ENCODE measurements at places on chromosomes 2 and 18.

- DNase-seq = no peak
Observed at GRCh38 chr2:106183101-106183696, 10.9 kb downstream of the UXS1 start.

GRCh38 chr2:201260302-201260800 is at the start of gene CASP8:
Gene CASP8 (plus strand): TSS chr2:201260536. CDS start chr2:201266487, 5,951 bp downstream.
- DNase-seq = no peak

DNA sequence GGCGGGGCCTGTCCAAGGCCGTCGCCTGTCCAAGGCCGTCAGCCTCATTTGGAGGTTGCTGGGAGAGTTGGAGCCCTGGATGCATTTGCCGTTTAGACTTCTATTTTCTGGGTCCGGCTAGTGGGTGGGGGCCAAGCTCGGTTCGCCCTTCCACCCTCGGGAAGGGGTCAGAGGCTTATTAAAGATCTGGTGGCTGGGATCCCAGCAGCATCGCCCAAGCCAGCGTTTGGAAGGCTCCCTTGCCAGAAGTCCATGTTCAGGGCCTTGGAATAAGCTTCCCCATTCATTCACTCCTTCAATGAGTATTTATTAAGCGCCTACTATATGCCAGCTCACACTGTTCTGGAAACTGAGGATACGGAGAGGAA is 516 bp upstream of the DOCK10 start:
- no peak for DNase-seq

DNA sequence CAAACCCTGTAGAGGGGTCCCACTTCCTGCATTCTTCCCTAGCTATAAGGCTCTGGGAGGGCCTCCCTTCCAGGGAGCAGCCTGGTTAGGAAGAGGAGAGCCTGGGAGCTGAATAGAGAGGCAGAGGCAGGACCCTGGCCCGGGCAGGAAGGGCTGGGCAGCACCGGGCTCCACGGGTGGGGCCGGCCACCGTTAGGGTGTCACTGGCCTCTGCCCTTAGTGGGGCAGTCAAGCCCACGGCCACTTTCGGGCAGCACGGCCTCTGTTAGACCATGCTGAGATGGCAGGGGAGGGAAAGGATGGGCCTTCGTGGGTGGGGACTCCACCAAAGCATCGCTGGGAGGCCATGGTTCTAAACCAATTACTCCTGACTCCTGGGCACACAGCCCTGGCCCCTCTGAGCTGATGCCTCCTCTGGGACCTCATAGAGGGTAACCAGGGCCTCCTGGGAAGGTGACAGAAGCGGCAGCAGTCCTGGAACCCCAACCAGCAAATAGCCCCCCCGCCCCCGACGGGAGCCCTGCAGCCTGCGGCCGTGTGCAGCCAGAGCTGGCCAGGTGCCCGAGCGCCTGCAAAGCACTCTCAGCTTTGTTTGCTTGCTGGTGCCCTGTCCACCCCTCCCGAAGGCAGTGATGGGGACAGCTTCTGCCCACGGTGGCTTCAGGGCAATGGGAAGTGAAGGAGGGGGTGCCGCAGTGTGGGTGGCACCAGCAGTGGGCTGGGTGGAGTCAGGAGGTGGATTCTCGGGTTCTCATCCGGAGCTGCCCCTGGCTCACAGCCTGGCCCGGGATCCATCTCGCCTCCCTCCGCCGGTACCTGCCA is 16.3 kb upstream of the HPCAL1 start:
- no peak for DNase-seq

DNA sequence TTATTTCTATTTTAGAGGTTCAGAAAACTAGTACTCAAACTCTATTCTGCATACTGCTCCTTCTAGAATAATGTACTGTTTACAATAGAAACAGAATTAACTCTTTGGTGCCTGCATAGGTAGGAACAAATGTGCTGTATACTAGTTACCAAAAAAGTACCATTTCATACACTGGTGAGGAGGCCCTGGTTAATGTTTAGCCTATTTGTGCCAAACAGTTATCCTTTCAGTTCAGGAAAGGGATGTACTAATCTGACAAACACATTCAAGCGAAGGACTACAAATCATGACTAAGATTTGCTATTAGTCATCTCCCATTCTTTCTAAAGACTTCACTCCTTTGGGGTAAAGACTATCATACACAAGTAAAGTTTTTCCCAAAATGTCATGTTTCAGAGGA is 47.4 kb downstream of the EXOC6B start:
- no peak for DNase-seq

DNA sequence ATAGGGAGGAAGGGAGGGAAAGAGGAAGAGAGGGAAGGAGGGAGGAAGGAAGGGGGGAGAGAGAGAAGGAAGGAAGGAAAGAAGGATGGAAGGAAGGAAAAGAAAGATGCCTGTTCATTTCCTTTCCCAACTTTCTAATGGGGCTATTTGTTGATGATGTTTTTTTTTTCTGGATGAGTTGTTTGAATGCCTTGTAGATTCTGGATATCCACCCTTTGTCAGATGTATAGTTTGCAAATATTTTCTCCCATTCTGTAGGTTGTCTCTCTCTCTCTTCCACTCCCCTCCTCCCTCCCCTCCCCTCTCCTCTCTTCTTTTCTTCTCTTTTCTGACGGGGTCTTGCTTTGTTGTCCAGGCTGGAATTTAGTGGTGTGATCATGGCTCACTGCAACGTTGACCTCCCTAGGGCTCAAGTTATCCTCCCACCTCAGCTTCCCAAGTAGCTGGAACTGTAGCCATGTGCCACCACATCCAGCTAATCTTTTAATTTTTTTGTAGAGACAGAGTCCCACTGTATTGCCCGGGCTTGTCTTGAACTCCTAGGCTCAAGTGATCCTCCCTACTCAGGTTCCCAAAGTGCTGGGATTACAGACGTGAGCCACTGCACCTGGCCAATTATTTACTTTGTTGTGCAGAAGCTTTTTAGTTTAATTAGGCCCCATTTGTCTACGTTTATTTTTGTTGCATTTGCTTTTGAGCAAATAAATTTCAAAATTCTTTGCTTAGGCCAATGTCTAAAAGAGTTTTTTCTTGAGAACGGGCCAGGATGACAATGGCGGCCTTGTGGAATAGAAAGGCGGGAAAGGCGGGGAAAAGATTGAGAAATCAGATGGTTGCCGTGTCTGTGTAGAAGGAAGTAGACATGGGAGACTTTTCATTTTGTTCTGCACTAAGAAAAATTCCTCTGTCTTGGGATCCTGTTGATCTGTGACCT is 57.3 kb upstream of the FAM117B start:
- DNase-seq = no peak

DNA sequence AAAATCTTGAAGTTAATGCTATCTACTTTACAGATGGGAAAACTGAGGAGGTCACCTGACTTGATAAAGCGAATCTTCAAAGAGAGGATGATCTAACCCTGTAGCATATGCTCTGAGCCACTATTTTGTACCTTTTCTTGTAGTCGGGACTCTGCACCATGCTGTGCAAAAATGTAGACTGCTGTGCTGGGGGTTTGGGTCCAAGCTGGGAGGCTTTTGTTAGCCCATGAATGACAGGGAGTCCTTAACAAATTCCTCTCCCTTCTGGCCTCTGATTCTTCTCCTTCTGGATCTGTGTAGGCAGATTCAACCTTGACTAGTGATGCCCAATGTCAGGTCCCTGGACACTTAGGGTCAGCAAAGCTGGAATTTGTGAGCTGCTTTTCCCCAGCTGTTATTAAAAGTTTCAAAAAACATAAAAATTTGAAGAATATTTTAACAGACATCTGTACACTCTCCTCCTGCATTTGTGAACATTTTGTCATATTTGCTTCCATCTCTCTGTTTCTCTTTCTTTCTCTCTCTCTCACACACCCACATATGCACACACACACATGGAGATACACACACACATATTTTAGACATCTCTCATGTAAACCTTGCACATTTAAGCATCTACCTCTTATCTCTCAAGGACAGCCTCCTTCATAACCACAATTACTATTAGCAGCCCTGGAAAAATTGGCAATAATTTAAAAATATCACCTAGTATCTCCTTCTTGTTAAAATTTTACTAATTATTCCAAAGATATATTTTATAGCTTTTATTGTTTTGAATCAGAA is 335.0 kb upstream of the TRIB2 start:
- DNase-seq = no peak

DNA sequence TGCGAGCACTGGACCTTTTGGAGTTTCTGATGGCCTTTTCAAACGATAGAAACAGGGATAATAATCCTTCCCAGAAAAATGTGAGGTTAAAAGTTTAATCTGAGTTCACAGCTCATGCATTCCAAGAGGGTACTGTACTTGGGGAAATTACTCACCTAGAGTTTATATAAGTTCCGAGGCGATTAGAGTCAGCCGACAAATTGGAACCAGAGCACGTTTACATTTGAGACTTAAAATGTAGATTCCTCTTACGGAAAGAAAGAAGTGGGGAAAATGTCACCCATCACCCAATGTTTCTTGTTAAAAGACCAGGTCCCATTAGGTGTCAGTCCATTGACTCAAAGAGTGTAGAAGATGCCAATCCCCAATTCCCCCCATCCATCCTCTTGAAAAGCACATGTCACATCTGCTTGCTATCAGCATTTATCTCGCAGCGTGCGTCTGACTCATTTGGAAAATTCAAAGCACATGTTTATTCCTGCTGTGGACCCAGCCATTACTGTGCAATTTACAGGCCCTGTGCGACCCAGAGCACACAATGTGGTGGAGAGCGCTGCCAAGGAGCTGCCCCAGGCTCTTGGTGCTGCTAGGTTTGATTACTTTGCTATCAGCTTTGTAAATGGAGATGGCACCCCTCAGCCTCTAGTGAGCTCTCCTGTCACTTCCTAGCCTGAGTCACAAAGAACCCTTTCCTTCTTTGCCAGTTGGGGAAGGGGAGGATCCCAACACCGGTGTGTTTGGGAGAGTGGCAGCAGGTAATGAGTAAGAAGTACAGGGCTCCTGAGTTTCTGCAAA is 104.8 kb downstream of the COLEC12 start:
- DNase-seq = no peak

DNA sequence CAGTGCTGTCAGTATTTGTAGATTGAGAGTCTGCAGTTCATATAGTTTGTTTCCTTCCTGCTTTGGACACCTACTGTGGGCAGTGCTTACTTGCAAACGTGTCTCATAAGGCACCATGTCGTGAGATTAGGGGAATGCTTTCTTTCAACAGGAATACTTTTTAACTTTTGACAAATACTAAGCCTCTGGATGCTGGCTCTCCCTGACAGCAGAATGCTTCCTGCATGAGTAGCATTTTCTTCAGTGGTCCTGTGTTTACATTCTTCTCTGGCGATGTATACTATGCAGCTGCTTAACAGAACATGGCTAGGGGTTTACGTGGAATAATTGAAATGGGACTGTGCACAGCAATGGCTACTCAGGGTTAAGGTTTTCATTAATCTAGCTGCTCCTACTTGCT is 807.5 kb downstream of the MBD2 start:
- DNase-seq = no peak

DNA sequence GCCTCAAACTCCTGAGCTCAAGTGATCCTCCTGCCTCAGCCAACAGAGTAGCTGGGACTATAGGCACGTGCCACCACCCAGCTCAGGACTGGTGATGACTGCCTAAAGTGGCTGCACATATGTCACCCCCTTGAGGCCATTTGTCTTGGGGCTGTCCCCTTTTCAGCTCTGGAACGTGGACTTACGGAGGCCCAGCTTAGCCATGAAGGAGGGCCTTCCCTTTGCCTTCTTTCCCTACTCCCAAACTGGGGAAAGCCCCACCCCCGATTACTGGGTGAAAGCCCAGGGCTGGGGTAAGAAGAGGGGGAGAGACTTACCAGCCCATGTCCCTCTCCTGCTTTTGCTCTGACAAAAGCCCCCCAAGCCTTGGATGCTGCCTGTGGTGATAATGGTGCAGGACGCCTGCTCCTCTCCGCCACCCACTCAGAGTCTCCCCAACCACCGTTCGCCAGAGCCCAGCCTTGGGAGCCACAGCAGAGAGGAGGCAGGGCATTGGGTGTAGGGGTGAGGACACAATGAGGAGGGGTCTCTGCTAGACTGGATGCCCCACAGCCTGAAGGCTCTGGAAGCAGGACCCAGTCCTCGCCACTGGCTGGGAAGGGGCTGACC is 2.5 kb upstream of the DUSP2 start:
- no peak for DNase-seq

DNA sequence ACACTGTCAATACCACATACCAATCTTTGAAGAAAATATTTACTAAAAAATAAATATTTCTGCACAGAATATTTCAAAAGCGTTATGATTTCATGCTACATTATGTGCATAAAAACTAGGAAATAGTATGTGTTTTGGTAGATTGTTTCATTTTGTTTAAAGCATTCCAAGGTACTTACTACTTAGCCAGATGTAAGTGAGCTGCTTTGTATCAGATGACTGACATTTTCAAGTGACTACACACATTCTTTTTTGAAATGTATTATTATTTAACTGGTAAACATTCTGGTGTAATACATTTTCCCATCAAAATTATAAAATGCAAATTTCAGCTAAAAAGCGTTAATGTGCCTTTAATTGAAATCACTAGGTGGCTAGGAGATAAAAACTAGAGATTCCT is 21.5 kb downstream of the GCA start:
- DNase-seq = no peak

DNA sequence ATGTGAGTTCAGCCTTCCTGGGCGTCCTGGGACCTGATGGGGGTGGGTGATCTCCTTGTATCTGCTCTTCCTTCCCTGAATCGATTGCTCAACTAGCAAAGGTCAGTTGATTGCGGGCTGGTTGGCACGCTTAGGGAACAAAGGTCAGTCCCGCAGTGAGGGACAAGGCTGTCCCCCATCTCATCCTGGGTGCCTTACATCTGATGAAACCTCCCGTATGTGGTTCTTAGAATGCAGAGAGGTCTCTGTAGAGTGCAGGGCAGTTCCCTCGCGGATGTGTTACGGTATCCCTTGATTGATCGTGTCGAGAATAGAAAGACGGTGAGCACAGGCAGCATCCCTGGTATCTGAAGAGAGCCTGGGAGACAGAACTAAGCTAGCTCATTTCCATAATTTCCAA is 56.4 kb upstream of the RBM44 start:
- DNase-seq = peak; percentile 65

DNA sequence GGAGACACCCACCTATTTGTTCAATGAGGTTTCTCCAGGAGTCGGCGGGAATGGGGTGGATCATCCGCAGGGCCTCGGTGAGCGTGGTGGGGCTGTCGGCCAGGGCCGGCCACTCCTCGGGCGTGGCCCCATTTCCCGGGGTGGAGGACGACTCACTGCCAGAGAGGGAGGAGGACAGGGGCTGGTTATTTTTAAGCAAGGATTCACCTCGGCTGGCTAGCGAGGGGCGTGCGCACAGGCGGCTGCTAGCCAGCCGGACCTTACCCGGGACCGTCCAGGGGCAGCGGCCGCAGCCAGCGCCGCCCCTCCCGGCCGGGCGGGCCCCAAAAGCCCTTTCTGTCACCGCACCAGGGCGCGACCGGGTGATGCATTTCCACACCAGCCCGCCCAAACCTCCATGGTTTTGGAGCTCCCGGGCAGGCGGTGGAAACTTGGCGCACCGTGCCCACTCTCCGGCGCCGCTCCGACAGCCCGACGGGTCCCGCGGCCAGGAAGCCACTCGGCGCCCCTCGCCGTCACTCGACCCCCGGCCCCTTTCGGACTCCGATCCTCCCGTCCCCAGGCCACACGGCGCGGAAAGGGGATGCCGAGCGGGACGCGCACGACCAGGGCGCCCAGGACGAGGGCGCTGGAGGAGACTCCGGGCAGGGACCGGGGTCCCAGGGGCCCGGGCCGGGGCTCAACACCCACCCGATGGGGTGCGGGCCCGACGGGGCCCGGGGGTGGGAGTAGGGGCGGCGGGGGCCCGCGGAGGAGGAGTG is 57.1 kb downstream of the SNORC start:
- DNase-seq = no peak

- DNase-seq = no peak
Observed at GRCh38 chr2:102063941-102064678, 72.3 kb downstream of the IL1R2 start.

- DNase-seq = no peak
Observed at GRCh38 chr2:216235462-216235861, 126.3 kb downstream of the XRCC5 start.
